Smooth muscle cell of bladder (primary cell): ENCODE measurements at places on chromosomes 11 and 22. TPM values are rescaled to one million over a fixed set of nuclear protein-coding genes. Genes with fewer than 3 reads are reported as not detected.

The MUC2 gene
- total RNA-seq: not detected in 2 replicates

The MPZL3 gene
- total RNA-seq: 0.28 TPM in 2 replicates

The FIBIN gene
- 51.4 and 136 TPM in 2 replicates for total RNA-seq

The MMP1 gene
- total RNA-seq: 88.8 and 655 TPM in 2 replicates

The MFRP gene
- total RNA-seq: not detected in 2 replicates

The TSGA10IP gene
- total RNA-seq: not detected in 2 replicates

The TRPM5 gene
- total RNA-seq: not detected in 2 replicates

The KCNK4 gene
- total RNA-seq: not detected in 2 replicates

The KCNA4 gene
- total RNA-seq: not detected in 2 replicates

The AMOTL1 gene
- total RNA-seq: 32.1 and 49.5 TPM in 2 replicates

The KRTAP5-2 gene
- not detected in 2 replicates for total RNA-seq

The TMEM25 gene
- 5.0 and 6.7 TPM in 2 replicates for total RNA-seq

The SYT9 gene
- not detected in 2 replicates for total RNA-seq

The TMEM86A gene
- total RNA-seq: 0.57 and 0.83 TPM in 2 replicates

The LPXN gene
- 4.3 and 8.1 TPM in 2 replicates for total RNA-seq

The PITPNM1 gene
- total RNA-seq: 12.5 and 14.3 TPM in 2 replicates

The OR51M1 gene
- total RNA-seq: not detected in 2 replicates

The SLC16A8 gene
- total RNA-seq: 0.14 and 0.18 TPM in 2 replicates

The C22orf42 gene
- total RNA-seq: not detected in 2 replicates

The HPX gene
- total RNA-seq: 0.43 and 0.46 TPM in 2 replicates

The OR4D11 gene
- not detected in 2 replicates for total RNA-seq

The MUC5AC gene
- total RNA-seq: not detected in 2 replicates

The GAL gene
- total RNA-seq: 0.43 TPM in 1 of 2 replicates, not detected in the other

The ACTN3 gene
- total RNA-seq: 0.14 and 0.18 TPM in 2 replicates

The GAB4 gene
- total RNA-seq: not detected in 2 replicates

The RANGAP1 gene
- total RNA-seq: 44.9 and 45.9 TPM in 2 replicates

The LYVE1 gene
- total RNA-seq: under 0.01 and 0.09 TPM in 2 replicates

The ZNF70 gene
- 2.6 and 3.4 TPM in 2 replicates for total RNA-seq

The CD3G gene
- total RNA-seq: not detected in 2 replicates

The SYT7 gene
- 0.74 and 1.4 TPM in 2 replicates for total RNA-seq

The CLP1 gene
- total RNA-seq: 12.4 and 16.5 TPM in 2 replicates

The ZNF214 gene
- total RNA-seq: 6.7 and 6.8 TPM in 2 replicates

The THAP7 gene
- total RNA-seq: 18.9 and 24.7 TPM in 2 replicates

The C11orf52 gene
- 0.83 TPM in 1 of 2 replicates, not detected in the other for total RNA-seq

The FOLR1 gene
- not detected in 2 replicates for total RNA-seq

The ZNF280A gene
- not detected in 2 replicates for total RNA-seq

The DUSP8 gene
- under 0.01 and 0.09 TPM in 2 replicates for total RNA-seq

The ZC3H12C gene
- 15.1 and 16.7 TPM in 2 replicates for total RNA-seq

The ZBTB44 gene
- 21.6 and 29.4 TPM in 2 replicates for total RNA-seq

The OR5D14 gene
- not detected in 2 replicates for total RNA-seq
